ENCODE measurements at places on chromosomes 7 and 10.

DNA sequence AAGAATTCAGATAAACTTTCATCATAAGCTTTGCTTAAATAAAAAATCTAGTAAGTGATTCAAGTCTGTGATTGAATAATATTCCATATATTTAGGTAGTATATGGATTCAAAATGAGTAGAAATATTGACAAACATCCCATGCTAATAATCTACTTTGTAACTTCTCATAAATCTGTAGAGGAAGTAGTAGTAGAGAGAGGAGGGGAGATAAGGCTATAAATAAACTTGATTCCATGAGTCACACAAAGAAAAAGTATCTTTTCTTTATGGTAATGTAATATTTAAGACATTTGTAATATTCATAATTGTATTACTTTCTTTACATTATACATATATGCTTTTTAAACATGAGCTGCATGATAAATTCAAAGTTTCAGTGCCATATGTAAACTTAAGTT, 25.6 kb upstream of the CD36 start:
- no peaks in the 10 kb centered on the region for H3K36me3 ChIP-seq
- peaks cover 11% of the 10 kb centered on the region for H3K4me1 ChIP-seq
- no peaks in the 10 kb centered on the region for H3K27me3 ChIP-seq
- H3K4me3 ChIP-seq = no peak overlapping the region

DNA sequence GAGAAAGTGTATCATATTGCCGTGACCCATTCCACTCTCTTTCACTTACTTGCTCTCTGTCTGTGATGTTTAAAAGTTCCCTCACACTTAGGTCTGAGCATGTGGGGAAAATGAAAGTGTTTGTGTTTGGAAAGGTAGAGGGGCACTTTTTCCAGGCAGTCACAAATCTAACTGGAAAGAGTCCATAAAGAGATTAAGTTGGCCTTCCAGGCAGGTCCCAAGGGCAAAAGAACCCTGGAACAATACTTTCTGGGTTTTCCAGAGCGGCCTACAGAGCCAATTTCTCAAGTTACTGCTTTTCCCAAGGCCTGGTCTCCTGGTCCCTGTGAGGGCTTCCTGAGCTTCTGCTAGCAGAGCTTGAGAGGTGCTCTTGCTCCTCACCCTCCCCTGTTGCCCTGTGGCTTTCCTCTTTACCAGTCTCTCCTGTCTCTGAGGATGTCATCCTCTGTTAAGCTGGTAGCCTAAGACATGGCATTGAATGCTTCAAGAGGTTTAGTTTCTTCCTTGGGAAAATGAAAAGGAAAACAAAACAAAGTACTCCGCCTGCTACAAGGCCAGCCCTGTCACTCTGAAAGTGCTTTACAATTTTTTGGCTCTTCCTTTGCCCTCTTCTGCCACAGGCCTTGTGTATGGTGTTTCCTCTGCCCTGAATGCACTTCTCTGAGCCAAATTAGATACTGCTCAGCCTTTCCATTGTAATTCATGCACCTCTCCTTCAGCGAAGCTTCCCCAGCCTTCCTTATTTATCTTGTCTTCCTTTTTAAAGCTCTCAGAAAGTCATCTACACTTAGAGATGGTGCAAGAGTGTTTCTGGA, 20.1 kb downstream of the TES start:
- no peak for DNase-seq
- peaks cover 73% of the 10 kb centered on the region for H3K4me1 ChIP-seq
- H3K27me3 ChIP-seq = no peaks in the 10 kb centered on the region
- peak overlapping the region; percentile 73 for H3K27ac ChIP-seq

DNA sequence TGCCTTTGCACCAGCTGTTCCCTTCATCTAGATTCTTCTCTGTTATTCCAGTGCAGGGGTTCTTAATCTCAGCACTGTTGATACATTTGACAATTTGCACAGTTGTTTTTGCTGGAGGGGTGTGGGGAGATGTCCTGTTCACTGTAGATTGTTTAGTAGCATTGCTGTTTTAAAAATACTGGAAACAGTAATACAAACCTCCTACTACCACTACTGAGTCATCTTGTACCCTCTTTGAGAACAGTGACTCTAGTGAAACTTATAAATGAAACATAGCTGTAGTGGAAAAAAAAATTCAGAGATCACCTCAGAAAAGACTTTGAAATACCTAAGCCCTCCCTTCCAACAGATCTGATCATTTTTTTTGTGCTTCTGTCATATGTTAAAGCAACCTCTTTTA, 154.8 kb upstream of the TMEM196 start:
- no peak overlapping the region for H3K4me3 ChIP-seq
- peak; percentile 61 for DNase-seq
- no peak overlapping the region for H3K27ac ChIP-seq
- H3K4me1 ChIP-seq = no peaks in the 10 kb centered on the region

- H3K4me3 ChIP-seq = peak overlapping the region; percentile 71
- H3K36me3 ChIP-seq = no peaks in the 10 kb centered on the region
- H3K27ac ChIP-seq = no peak overlapping the region
- peaks cover 3% of the 10 kb centered on the region for H3K4me1 ChIP-seq
Measured at GRCh38 chr7:18086165-18087025, 58.7 kb upstream of the PRPS1L1 start.

DNA sequence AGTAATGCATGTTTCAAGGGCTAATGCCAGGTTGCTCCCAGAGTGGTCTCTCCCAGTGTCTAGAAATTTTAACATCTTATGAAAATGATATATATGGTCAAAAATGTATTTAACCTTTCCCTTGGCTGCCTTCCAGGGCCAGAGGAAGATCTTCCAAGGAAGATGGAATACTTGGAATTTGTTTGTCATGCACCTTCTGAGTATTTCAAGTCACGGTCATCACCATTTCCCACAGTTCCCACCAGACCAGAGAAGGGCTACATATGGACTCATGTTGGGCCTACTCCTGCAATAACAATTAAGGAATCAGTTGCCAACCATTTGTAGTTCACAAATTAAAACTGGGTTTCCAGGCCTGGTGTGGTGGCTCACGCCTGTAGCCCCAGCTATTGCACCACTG, 9.0 kb downstream of the GATAD1 start:
- DNase-seq = no peak
- H3K27me3 ChIP-seq = no peaks in the 10 kb centered on the region
- H3K4me1 ChIP-seq = no peaks in the 10 kb centered on the region
- H3K27ac ChIP-seq = peak overlapping the region; percentile 30

GRCh38 chr10:120177330-120177729, 279.7 kb upstream of the PLPP4 start:
- no peaks in the 10 kb centered on the region for H3K36me3 ChIP-seq
- no peak overlapping the region for H3K4me3 ChIP-seq
- no peak for DNase-seq
